ENCODE measurements at places on chromosomes 11 and 22.

DNA sequence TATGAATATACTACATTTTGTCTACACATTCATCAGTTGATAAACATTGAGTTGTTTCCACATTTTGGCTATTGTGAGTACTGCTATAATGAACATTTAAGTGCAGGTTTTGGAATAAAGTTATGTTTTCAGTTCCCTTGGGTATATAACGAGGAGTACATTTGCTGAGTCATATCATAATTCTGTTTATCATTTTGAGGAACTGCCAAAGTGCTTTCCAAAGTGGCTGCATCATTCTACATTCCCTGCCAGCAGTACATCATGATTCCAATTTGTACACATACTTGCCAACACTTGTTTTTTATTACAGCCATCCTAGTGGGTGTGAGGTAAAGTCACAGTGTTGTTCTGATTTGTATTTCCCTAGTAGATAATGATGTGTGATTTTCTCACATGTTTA, 1458.6 kb upstream of the TENM4 start:
- DNase-seq: no peak

GRCh38 chr11:11311169-11311568, 41.9 kb downstream of the CSNK2A3 start:
- peak; percentile 16 for DNase-seq

- DNase-seq: no peak
Measured at GRCh38 chr11:69451289-69451688, 30.2 kb upstream of the LINC01488 start.

DNA sequence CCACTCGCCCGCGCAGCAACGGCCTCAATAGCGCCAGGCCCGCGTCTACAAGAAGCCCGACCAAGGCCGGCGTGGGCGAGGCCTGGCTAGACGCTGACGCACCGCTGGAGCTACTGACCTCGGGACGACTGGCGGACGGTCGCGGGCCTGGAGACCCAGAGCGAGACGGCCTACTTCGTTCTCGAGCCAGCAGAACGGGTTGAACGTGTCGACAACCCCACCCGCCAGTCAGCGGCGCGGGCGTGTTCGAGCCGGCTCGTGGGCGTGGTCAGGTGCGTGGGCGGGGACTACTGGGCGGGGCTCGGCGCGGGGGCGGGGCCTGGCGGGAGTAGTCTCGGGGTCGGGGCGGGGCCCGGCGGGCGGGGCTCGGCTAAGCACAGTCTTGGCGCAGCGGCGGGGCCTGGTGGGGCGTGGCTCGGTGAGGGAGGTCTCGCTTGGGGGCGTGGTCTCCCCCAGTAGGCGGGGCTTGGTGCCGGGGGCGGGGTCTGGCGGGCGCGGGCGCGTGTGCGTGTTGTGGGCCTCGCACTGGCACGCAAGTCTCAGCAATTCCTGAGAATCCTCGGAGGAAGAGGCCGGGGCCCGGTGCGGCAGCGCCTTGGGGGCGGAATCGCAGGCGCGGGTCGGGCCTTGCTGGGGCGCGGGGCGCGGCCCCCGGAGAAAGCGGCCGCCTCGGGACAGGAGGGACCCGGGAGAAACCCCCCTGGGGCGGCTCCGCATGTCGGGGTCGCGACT, at the start of gene RNH1:
Gene RNH1, minus strand, starts transcription at position 248 of the 732 bp plus-strand sequence. CDS start 5,080 bp downstream, outside the sequence.
- peak; percentile 94 for DNase-seq

DNA sequence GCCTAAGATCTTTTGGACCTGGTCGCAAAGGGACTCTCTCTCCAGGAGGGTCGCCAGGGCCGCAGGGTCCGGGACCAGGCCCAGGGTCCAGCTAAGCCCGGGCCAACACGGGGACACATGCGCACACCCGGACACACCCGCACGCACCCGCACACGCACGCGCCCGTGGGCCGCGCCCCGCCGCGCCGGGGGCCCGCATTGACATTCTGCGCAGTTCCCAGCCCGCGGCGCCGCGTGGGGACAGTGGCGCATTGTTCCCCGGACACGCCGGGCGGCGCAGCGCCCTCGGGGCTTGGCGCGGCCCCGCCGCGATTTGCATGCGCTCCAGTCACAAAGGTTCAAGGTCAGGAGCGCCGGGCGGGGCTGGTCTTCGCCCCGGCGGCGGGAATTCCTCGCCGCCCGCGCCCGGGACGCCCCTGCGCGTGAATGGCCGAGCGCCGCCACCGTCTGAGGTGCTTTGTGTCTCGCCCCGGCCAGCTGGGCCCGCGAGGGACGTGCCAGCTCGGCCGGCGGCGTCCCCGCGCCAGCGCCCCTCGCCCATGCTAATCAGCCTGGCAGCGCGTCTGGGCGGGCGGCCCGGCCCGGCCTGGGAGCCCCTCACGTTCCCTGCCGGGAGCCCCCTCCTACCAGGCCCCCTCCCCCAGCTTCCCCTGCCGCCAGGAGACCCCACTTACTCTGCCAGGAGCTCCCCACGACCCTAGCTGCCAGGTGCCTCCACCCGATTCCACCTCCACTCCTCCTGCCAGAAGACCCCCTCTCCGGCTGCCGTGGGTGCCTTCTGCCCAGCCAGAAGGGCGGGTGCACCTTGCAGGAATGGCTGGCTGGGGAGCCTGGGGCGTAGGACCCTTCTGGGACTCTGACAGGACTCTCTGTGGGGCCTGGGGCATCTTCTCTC, 50.5 kb upstream of the WNT7B start:
- no peak for DNase-seq

- DNase-seq: no peak
Measured at GRCh38 chr11:130911306-130911705, 5.0 kb downstream of the SNX19 start.

DNA sequence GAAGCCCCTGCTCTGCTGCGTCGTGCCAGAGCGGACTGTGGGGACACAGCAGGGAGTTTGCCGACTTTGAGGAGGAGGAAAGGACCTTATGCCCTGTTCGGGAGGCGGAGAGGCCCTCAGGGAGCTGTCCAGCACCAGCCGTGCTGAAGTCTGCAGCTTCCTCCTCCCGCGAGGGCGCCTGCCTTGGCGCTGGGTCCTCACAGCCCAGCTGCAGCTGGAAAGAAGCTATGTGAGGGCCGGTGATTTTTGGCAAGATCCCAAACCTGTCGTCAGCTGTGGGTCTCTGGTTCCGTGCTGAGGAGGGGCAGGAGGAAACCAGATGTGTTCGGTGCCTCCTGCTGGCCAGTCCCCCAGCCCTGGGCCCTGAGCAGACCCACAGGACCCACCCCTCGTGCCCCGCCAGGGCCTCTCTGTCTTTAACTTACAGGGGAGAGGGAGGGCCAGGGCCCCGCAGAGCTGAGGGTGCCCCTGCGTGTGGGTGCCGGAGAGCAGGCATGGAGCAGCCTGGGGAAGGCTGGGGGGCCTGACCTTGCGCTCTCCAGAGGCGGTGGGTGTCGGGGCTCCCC, 12.0 kb downstream of the BRSK2 start:
- DNase-seq: peak; percentile 26

DNA sequence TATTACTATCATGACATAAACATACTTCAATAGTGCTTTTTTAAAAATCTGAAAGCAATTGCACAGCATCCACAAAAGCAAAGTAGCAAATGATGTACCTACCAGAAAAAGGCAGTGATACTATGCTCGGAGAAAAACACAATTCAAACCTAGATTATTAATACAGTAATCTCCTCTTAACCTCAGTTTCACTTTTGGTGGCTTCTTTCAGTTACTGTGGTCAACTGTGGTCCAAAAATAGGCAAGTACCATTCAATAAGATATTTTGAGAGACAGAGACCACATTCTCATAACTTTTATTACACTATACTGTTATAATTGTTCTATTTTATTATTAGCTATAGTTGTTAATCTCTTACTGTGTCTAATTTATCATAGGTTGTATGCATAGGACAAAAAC, 20.8 kb downstream of the KCNA4 start:
- no peak for DNase-seq

DNA sequence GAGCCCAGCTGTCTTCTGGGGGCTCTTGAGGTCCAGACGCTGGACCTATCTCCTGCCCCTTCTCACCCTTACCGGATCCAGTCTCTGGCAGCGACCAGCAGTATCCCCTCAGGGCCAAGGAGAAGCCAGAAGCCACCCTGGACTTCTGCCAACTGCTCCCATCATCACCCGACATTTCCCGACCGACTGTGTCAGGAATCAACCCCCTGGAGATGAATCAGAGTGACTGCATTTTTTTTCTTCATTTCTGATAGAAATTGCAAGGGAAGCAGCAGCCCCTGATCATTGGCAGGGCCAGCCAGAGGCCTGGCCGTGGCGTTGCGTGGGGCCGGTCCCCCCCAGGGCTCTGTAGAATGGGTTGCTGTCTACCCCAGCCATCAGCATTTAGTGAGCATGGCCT, 5.2 kb upstream of the LIF start:
- DNase-seq: no peak

DNA sequence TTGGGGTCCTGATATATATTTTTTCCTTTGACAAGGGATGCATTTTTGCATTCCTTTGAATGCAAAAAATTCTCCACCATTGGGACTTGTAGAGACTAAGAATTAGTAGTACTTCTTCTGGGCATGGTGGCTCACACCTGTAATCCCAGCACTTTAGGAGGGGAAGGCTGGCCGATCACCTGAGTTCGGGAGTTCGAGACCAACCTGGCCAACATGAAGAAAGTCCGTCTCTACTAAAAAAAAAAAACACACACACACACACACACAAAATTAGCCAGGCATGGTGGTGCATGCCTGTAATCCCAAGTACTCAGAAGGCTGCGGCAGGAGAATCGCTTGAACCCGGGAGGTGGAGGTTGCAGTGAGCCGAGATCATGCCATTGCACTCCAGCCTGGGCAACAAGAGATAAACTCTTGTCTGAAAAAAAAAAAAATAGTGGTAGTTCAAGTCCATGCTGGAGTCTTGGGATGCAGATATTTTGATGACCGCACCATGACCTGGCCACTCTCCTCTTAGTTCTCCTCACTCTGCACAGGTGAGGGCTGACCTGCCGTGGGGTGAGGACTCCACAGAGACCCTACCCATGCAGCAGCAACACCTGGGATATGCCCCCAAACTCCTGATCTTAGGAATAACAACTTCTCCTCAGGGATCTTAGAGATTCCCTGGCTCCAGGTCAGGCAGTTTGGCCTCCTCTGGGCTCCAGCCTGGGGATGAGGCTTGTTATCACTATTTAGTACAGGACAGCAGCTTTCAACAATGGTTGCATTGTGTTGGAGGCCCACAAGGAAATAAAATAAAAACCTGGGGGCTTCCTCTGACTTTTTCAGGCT, 36.5 kb upstream of the TOP3B start:
- DNase-seq: no peak

GRCh38 chr22:49713003-49713402, 114.7 kb downstream of the BRD1 start:
- DNase-seq: no peak

DNA sequence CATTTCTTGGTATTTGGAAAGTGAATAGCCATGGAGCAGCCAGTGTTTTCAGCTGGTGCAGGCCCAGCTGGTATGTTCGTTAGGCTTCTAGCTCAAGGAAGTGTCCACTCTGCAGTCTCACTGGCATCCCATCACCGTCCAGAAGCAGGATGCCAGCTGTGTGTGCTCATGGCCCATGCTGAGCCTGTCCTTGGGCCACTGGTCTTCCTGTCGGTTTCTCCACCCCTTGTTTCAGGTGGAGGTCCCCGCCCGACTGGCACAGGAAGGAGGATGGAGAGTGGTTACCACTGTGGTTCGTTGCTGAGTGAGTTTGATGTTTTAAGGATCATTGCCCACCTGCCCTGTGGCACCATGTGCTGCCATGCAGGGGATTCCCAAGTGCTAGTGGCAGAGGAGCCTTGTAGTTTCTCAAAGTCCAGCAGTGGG, 63.7 kb downstream of the MED15 start:
- DNase-seq: no peak

- no peak for DNase-seq
Measured at GRCh38 chr11:66956689-66957290, 1.4 kb downstream of the PC start.
